ENCODE measurements at places on chromosomes 2 and 18.

DNA sequence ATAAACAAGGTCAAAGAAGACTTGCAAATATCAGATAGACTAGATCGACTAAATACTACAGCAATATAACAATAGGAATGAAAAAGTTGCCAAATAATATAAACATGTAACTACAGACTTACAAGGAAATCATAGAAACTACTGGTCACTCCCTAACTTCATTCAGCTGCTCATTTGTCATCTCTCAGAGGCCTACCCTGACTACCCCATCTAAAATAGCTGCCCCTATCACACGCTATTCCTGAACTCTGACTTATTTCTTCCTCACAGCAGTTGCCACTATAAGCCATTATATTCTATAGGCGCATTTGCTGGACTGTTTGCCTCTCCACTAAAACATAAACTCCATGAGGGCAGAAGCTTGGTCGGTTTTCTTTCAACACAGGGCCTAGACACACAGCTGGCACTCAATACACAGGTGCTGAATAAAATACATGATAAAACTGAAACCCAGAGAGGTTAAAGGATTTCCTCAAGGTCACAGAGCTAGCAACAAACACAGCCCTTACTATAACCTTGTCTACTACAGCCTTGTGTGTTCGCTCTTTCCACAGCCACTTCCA is 1.8 kb downstream of the STRN start:
- DNase-seq = no peak

- DNase-seq = no peak
Measured at GRCh38 chr2:223936862-223937326, 8.2 kb downstream of the WDFY1 start.

DNA sequence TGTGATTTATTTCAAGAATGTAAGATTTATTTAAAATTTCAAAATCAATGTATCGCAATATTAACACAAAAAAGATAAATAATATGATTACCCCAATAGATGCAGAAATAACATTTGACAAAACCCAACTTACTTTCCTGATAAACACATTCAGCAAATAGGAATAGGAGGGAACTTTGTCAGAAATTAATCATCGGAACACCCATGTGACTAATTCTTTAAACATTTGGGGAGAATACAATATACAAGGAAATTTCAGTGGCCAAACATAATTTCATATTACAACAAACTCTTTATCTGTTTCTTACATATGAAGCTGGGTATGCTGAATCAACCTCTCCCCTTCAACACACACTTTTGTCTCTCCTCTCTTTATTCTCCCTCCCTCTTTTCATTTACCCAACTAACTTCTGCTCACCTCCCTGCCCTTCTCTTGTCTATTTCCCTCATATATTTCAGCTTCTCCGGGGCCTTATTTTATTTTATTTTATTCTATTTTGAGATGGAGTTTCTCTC is 309.6 kb upstream of the CNTNAP5 start:
- DNase-seq = no peak

DNA sequence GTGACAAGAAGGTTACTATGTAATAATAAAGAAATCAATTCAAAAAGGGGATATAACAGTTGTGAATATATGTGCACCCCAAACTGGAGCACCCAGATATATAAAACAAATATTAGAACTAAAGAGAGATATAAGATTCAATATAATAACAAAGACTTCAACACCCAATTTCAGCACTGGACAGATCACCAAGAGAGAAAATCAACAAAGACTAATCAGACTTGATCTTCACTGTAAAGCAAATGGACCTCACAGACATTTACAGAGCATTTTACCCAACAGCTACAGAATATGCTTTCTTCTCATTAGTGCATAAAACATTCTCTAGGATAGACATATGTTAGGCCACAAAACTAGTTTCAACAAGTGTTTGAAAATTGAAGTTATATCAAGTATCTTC is 287.7 kb downstream of the DSC3 start:
- DNase-seq = no peak

GRCh38 chr18:24231773-24232735 is 93.2 kb downstream of the CABYR start:
- no peak for DNase-seq

GRCh38 chr2:109399066-109399465 is 214.7 kb downstream of the SEPTIN10 start:
- no peak for DNase-seq

- DNase-seq = peak; percentile 59
Measured at GRCh38 chr2:218152777-218153176, 14.0 kb downstream of the CXCR1 start.

DNA sequence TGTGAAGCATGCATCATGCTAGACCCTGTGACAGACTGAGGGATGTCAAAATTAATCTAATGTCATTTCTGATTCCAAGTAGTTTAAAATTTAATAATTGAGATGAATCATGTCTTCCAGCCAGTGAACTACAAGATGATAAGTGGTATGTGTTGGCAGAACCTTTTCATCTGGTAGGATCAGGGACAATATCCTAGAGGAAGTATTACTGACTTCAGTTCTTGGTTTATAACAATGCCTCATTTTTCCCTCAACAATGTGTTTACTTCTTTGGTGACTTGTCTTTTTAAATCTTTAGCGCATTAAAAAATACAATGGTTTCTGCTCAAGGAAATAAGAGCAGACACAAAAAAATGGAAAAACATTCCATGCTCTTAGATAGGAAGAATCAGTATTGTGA is 69.4 kb downstream of the ARHGAP28 start:
- DNase-seq = no peak

GRCh38 chr18:78993014-78993926 is 13.7 kb downstream of the SALL3 start:
- no peak for DNase-seq

DNA sequence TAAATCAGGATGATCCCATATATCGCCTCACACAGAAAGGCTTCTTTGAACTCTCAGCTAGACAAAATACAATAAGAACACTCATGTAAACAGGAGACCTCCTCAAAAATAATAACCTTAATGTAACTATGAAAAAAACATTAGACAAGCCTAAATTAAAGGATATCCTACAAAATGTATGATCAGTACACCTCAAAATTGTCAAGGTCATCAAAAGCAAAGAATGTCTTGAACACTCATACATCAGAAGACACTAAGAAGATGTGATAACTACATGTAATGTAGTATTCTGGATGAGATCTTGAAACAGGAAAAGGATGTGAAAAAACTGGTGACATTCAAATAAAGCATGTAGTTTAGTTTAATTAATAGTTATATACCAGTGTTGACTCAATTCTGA is 616.8 kb upstream of the ZEB2 start:
- DNase-seq = no peak

DNA sequence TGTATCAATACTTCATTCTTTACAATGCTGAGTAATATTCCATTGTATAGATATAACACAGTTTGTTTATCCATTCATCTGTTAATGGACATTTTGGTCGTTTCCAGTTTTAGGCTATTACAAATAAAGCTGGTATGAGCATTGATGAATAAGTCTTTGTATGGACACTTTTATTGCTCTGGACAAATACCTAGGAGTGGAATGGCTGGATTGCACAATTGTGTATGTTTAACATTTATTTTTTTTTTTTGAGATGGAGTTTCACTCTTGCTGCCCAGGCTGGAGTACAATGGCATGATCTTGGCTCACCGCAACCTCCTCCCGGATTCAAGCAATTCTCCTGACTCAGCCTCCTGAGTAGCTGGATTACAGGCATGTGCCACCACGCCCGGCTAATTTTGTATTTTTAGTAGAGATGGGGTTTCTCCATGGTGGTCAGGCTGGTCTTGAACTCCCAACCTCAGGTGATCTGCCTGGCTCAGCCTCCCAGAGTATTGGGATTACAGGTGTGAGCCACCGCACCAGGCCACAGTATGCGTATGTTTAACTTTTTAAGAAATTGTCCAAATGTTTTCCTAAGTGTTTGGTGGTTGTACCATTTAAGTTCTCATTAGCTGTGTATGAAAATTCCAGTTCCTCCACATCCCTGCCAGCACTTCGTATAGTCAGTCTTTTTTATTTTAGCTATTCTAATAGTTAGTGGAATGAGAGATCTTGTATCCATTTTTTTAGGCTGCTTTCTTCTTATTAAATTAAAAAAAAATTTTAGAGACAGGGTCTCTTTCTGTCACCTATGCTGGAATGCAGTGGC is 194.9 kb upstream of the HAAO start:
- DNase-seq = peak; percentile 59

- no peak for DNase-seq
Measured at GRCh38 chr2:11955884-11956291, 209.5 kb downstream of the LPIN1 start.

- DNase-seq = peak; percentile 85
Measured at GRCh38 chr2:26764078-26764887, at the start of gene SLC35F6. SLC35F6 (plus strand) TSS chr2:26764284; CDS start chr2:26764350, 66 bp downstream.

DNA sequence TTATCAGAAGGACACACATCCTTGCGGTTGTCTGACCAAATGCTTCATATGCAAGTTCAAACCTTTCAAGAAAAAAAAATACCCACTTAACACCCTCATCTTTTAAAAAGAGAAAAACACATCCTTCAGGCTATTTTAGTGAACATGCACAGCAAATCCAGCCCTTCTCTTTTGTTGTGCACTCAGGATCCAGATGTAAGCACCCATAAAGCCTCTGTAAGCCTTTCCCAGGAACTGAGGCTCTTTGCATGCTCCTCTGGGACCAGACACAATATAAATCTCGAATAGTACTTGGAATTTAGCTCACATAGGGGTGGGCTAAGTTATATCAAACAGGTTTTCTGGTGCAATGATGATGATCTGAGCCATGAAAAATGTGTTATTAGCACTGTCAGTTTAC is 308.8 kb upstream of the FAM98A start:
- DNase-seq = no peak

GRCh38 chr2:31446848-31447247 is 32.3 kb upstream of the XDH start:
- DNase-seq = no peak

DNA sequence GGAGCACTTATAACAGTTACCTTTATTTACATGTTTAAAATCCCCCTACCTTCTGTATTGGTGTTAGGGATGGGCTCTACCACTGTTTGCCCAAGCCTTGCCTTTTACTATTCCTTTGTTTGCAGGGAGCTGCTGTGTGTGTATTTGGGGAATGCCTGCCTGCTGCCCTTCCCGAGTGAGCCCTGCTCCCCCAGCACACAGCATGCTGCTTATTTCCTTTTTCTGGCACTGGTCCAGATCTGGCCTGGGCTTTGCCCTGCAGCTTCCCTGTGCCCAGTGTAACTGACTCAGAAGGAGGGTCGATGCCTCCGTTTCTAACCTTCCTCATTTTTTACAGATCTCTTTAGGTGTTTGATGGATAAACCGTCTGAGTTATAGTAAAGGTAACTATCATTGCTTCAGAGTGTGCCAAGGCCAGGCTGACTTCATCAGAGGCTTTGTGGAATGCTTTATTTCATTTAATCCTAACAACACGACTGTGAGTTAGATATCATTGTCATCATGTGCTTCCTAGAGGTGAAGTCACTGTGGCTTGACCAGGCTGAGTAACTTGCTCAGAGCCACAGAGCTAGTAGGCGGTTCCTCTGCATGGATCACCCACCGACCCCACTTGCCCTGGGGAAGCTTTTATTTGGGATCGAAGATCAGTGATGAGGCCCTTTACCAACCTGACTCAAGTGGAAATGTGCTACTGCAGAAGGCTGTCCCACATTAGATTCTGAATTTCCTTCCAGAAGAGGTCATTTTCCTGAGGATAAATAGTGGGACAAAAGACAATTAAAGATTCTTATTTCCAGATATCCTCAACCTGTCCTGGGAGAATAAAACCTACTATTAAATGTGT is 238.8 kb downstream of the ZNF407 start:
- no peak for DNase-seq

- no peak for DNase-seq
Measured at GRCh38 chr2:65579506-65580235, 147.3 kb upstream of the SPRED2 start.

- peak; percentile 45 for DNase-seq
Measured at GRCh38 chr2:156021146-156022040, 311.1 kb downstream of the NR4A2 start.

DNA sequence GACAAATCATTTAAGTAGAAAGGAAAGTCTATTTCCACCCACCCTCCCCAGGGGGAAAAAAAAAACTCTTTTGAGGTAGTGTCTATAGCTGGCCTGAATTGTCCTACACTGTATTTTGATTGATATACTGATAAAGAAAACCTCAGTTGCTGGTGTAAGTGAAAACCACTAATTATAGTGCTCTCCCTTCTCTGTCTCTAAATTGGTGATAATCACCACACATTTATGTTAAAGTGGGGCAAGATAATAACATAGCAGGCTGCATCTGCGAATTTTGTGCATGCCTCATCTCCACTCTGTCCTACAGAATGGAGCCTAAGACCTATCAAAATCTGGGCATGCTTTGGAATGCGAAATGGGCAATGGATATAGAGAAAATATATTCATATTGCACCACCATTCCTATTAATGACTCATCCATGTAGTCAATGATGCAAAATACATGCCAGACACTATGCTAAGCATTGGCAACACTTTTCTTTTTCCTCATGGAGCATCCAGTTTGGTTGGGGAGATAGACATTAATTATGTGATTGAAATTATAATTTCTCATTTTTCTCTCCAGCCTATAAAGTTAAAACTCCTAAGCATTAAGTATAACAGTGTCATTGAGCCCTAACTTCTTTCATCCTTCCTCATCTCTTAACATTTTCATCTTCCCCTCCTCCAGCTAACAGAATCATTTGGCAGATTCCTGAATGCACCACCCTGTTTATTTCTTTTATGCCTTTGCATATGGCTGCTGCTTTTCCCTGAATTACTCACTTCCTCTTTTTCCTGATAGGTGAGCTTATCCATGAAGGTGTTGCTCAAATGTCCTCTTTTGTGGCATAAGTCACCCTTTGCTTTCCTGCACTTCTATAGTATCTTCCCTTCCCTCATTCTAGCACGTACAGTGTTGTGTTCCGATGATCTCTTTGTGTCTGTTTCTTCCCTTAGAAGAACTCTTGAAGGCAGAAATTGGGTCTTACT is 58.2 kb downstream of the SLC9A2 start:
- DNase-seq = no peak

DNA sequence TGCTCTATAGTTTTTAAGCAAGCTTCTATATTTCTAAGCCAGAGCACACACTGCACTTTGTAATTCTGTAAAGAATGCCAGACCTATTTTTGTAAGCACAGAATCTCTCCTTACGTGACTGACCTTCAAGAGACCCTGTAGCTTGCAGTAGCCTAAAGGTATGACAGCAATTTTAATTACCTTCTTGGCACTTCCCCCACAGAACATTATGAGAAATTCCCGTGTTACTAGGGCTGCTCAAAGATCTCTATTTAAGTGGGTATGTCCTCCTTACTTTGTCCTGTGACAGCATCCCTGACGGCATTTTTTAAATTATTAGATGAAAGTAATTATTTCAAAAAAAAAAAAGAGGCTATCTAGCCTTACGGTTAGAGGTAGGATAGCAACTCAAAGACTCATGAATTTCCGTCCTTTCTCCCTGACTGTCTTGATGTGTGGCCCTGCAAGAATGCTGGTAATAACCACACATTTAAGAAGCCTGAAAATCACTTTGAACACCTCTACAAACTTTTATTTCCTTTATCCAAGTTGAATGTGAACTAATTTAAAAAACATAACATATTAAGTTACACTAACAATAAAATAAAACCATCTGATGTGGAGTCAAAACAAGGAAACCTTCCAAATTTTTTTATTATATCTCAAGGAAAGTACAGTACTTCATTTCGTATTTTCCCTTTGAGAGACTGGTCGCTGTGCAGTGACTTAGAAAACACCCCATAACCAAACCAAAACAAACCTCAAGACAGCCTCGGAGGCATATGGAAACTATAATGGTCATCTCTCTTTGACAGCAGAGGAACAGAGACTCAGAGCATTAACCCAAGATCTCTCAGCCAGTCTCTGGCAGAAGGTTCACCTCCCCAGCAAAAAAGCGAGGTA is 54.9 kb downstream of the THUMPD2 start:
- peak; percentile 23 for DNase-seq

GRCh38 chr2:45898819-45899218 is 247.3 kb downstream of the PRKCE start:
- no peak for DNase-seq

Measured in LoVo (cell line).